Naive thymus-derived CD8-positive, alpha-beta T cell (primary cell): ENCODE measurements at places on chromosomes 6 and 20. TPM values are rescaled to one million over a fixed set of nuclear protein-coding genes. Genes with fewer than 3 reads are reported as not detected.

Gene SEMG1
- total RNA-seq = not detected

Gene RIMS4
- not detected for total RNA-seq

Gene TAF4
- total RNA-seq = 39.0 TPM

Gene NEURL2
- 5.0 TPM for total RNA-seq

Gene ABHD16B
- not detected for total RNA-seq

Gene GSTA3
- total RNA-seq = not detected

Gene RCAN2
- not detected for total RNA-seq

Gene RPS6KA2
- total RNA-seq = 13.5 TPM

Gene VEGFA
- 4.5 TPM for total RNA-seq

Gene SLC17A2
- not detected for total RNA-seq

Gene RAET1G
- total RNA-seq = not detected

Gene BHLHE23
- total RNA-seq = not detected

GRCh38 chr20:3166913-3167342 lies 6.4 kb downstream of the LZTS3 start:
- DNase-seq = no peak

GRCh38 chr6:62492192-62492822 lies 206.3 kb upstream of the KHDRBS2 start:
- DNase-seq = no peak

DNA sequence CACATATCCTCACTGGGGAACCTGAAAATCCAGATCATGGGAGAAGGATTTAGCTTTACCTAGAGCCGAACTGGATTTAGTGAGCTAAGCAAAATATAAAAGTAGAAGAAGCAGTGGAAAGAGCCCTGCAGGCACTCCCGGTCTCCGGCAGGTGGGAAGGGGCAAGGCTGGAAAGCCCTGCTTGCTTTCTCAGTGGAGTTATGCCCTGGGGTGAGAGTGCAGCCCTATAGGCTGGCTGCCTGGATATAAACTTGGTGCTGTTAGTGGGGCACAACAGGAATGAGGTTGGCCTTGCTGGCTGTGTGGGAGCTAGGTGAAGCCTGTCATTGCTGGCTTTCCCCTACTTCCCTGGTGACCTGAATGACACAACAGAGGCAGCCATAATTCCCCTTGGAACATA lies 122.0 kb downstream of the CDK19 start:
- DNase-seq = no peak

DNA sequence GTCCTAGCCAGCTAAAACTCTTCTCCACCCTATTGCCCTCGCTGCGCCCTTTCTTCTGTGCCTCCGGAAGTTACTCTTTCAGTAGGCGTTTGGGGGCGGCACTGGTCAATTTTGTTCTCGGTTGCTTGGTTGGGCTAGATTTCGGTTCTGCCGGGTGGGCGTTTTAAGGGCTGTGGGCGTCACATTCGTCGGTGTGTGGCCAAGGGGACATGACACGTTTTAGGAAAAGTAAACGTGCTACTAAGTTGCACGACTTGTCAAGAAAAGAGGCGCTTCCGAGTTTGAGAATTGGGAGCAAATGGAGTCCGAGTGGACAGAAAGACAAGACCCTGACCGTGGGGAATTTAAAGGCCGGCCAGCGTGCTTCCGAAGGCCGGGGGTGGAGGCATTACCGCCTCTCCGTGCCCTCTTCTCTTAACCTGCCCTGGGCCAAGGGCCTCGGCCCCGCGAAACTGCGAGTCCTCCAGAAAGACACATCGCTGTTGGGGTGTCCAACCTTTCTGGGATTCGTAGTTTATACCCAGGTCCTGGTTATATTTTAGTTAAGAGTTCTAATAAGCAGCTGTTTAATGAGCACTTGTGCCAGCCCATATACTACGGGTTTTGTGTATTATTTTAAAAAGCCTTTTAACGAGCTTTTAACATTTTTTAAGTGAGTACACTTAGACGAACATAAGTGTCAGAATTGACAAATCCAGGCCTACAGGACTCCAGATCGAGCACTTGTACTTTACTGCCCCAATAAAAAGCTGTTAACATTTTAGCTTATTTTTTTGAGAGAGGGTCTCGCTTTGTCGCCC lies 664 bp upstream of the BAG6 start:
- no peak for DNase-seq

GRCh38 chr20:48709058-48709691 lies 118.6 kb downstream of the PREX1 start:
- DNase-seq = no peak

GRCh38 chr6:32679492-32679891 lies 13.0 kb upstream of the HLA-DQB1 start:
- DNase-seq = no peak

- DNase-seq = no peak
Measured at GRCh38 chr6:117440706-117441525, 15.2 kb upstream of the ROS1 start.

- no peak for DNase-seq
Measured at GRCh38 chr6:105163183-105163582, 16.6 kb downstream of the POPDC3 start.

GRCh38 chr6:63140692-63141318 lies 70.5 kb upstream of the FKBP1C start:
- DNase-seq = no peak

DNA sequence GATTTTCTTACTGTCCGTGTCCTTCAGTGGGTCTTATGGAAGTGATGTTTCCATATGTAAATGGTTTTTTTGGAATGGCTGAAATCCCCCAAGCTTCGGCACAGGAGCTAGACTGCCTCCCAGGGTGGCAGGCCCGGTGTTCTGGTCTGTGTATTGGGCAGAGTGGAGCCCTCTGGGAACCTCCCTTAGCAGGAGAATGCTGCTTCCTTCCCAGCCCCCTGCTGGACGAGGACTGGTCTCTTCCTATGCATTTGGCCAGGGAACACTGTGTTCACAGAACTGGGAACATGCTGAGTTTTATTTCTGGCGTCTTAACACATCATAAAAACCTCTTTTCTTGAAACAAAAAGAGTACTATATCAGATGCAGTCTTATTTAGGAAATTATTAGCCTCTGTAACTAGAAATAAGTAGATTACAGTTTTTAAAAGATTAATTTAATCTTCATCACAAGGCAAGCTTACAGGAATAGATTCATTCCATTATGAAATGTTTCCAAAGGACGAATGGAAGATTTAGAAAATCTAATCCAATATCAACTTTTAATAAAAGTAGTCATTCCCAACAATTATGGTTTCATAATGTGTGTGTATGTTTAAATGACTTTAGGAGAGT lies 56.6 kb downstream of the SYTL3 start:
- DNase-seq = no peak

GRCh38 chr6:56771189-56771588 lies 128.5 kb upstream of the DST start:
- DNase-seq = no peak

DNA sequence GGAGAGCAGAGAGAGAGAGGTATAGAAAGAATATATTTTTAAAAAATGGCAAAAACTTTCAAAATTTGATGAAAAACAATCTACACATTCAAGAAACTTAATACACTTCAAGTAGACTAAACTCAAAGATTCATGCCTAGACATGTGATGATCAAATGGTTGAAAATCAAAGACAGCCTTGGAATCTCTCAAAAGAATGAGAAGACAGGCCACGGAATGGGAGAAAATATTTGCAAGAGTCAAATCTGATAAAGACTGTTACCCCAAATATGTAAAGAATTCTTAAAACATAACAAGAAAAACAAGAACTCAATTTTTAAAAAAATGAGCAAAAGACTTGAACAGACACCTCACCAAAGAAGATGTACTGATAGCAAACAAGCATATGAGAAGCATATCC lies 49.7 kb downstream of the THEMIS start:
- DNase-seq = no peak

- DNase-seq = no peak
Measured at GRCh38 chr20:49542514-49542991, 25.4 kb downstream of the PTGIS start.

- DNase-seq = no peak
Measured at GRCh38 chr6:26445934-26446667, 5.8 kb downstream of the BTN3A3 start.

DNA sequence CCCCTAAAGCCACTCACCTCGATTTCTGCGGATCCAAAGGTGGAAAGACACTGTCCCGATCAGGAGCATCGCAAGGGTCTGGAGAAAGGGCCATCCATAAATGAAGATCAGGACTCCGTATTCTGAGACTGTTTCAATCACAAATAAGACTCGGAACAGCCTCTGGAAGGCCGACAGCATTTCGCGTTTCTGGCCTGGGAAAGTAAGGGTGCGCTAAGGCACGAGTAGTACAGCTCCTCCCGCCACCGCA lies 44.6 kb downstream of the DPPA5 start:
- no peak for DNase-seq

DNA sequence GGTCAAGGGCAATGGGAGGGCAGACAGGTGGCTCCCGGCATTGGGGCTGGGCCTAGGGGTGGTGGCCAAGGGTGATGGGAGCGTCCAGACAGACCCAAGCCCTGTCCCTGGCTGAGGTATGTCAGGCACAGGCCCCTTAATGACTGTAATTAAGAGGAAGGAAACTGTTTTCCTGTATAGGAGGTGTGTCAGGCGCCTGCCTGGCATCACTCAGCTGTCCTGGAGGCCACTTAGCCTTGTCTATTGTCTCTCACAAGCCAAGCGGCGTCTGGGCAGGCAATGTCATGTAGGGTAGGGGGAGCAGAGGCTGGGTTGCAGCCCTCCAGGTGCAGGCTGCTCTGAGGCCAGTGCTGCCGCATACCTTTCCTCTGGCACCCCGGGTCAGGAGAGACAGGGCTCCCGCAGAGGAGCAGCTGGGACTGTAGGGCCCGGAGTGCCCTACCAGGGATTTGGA lies 3.9 kb upstream of the FAM83C start:
- no peak for DNase-seq

DNA sequence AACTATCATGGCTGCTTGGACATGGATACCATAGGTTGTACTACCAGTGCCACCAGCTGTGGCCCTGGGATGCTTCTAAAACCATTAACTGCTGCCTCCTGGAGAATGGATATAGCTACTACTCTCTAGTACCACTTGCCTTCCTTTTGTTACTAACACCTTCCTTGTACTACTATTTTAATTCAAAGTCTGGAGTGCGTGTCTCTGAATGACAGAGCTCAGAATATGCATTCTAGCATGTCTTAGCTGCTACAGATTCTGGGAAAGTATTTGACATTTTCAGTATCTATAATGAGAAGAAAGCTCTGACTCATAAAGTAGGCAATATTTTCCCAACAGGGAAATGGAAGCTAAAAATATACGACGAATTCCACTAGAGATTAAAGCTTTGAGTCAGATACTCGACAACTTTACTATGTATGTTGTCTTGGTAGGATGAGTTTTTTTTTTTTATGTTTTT lies 112.3 kb downstream of the PFDN4 start:
- DNase-seq = no peak

GRCh38 chr6:17415321-17415720 lies 21.9 kb downstream of the CAP2 start:
- DNase-seq = no peak

- DNase-seq = no peak
Measured at GRCh38 chr6:53585208-53585900, 40.5 kb upstream of the GCLC start.

DNA sequence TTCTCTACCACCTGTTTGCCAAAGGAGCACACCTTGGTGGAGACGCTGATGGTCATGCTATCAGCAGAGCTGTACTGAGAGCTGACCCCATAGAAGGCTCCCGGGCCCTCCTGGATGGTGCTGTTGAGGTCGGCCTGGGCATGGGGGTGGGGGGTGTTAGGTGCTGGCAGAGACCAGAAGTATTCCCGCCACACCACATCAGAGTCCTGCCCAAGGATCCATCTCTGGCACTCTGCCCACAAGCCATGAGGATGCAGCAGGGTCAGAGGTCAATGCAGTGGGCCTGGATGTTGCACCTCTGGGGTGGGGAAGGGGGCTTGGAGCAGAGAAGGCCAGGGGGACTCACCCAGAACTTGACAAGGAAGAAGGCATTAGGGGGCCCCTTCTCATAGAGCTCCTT lies 7.4 kb downstream of the RPL10A start:
- DNase-seq = no peak

- no peak for DNase-seq
Measured at GRCh38 chr6:8969747-8970146, 534.4 kb upstream of the SLC35B3 start.

- peak; percentile 20 for DNase-seq
Measured at GRCh38 chr20:38790200-38791053, 15.1 kb upstream of the PPP1R16B start.

GRCh38 chr20:47298624-47299023 lies 57.9 kb downstream of the ZMYND8 start:
- DNase-seq = no peak

DNA sequence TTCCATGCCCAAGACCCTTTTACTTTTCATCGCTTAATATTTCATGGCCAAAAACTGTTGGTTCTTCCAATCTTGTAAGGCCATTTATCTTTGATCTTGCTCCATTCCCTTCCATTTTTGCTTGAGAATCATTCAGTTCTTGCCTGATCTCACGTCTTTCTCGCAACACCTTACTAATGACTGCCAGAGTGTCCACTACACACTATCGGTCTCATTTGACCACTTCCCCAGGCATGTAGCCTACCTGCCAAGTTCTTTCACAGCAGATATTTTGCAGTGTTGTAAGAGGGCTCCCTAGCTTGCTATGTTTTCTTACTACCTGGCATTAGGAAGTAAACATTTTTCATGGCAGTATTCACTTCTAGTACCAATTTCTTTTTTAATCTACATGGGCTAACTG lies 248.0 kb downstream of the ESR1 start:
- no peak for DNase-seq

- no peak for DNase-seq
Measured at GRCh38 chr6:52317841-52318581, 33.5 kb upstream of the MCM3 start.

GRCh38 chr20:23225407-23226060 lies 125.1 kb upstream of the NXT1 start:
- no peak for DNase-seq

- DNase-seq = no peak
Measured at GRCh38 chr20:46550461-46550860, at the start of gene OCSTAMP. Gene OCSTAMP (minus strand): TSS chr20:46550654. CDS start chr20:46550560, 94 bp downstream.

- no peak for DNase-seq
Measured at GRCh38 chr6:148447521-148448230, 105.0 kb downstream of the SASH1 start.

GRCh38 chr6:158026054-158026900 lies 44.6 kb downstream of the SYNJ2 start:
- DNase-seq = peak; percentile 82

GRCh38 chr6:1739680-1740079 lies 130.0 kb downstream of the FOXC1 start:
- DNase-seq = no peak

DNA sequence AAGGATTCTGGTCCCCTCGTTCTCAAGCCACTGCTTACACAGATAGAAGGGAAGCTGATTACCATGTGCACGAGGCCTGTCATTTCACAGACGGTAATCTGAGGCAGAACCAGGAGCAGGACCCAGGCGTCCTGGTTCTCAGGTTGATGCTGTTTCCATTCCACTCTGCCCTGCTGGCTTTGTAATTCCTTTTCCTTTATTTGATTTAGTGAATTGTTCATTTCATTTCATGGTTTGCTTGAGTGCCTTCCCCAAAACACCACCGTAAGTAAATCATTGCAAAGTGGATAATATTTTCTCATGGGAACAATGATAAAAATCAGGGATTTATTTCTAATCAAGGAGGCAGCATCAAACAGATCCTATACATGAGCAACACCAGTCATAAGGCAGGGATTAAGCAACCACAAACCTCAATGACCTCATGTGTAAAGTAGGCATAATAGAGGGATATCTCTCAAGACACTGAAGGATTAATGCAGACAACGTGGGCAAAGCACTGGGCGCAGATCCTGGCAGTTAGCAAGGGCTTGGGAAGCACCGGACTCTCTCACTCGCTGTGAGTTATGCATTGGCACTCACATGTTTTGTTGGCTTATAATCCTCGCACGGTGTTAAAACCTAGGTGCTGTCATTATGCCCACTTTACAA lies 229.5 kb upstream of the FOXQ1 start:
- DNase-seq = no peak

GRCh38 chr20:53162251-53162835 lies 190.2 kb downstream of the TSHZ2 start:
- DNase-seq = no peak
